ENCODE measurements at places on chromosomes 4 and X.

- DNase-seq, result no peak
Measured at GRCh38 chr4:25503779-25504178, 126.7 kb downstream of the ANAPC4 start.

DNA sequence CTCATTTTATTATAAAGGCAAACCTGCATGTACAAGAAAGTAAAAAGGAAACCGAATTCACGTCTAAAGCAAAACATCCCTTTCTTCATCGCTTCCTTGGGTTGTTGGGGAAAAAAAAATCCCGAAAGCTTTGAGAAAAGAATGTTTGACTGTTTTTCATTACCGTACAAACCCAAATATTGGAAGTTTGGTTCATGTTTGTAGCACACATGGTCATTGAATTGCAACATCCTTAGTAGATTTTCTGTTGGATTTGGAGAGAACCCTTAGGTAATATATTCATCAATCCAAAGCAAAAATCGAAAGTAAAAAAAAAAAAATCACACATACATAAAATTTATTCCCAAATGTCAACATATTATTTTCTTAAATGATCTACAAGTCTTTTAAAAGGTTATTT, 420.3 kb downstream of the MAPK10 start:
- no peak for DNase-seq

GRCh38 chr4:28481565-28481964, 1620.9 kb downstream of the STIM2 start:
- DNase-seq, result no peak

DNA sequence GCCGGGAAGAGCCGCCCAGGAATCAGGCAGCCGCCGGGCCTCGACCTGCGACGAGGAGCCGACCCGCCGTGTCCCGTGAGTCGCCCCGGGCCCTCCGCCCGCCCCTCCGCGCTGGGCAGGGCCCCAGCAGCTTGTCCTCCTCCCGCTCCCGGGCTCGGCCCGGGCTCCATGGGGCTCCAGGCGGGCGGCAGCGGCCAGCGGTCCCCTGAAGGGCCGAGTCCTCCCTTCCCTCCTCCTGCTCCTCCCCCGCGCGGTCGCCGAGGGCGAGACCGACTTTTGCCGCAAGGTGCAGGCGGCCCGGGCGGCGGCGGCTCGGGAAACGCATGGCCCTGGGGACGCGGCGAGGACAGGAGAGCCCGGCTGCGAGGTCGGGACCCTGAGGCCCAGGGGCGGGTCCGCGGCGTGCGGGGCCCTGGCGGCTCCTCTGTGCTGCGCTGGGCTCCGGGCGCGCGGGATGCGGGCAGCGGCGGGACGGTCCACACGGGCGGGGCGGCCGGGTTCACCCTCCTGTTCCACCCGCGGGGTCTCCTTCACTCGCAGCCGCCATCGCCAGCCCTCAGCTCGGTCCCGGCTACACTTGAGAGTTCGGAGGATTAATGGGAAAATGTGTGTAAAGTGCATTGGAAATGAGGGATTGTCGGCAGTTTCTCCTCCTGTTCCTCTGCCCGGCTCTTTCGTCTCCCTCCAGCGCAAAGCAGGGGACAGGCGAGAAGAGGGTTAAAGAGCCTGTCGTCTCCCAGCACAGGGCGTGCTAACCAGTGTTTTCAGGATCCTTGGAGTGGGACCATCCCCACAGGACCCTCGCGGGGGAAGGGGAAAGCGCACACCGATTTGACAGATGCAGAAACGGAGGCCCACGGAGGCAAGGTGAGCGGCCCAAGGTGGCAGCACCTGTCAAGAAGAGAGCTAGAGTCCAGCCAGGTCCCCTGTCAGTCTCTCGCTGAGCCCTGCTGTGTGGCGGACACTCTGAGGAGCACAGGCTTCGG, 16.6 kb upstream of the ZNF718 start:
- no peak for DNase-seq

- no peak for DNase-seq
Measured at GRCh38 chr4:108203377-108203776, 34.6 kb upstream of the LEF1 start.

- DNase-seq, result no peak
Measured at GRCh38 chr4:185307136-185307950, 88.4 kb downstream of the LRP2BP start.

DNA sequence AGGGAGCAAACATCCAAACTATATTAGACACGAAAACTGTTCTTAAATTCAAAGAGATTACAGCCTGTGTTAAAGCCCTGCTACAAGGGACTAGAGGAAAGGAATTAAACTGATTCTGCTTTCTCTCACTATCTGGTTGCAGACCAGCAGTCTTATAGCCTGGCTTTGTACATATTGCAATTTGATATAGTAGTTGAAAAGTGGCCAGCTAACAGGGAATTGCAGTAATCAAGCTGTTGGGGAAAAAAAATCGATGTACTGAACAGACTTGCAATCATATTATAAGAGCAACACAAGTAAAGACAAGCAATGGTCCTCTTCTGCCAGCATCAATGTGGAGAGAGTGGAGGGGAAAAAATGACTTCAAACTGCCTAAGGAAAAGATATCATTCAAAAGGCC, 364.4 kb upstream of the EPHA5 start:
- no peak for DNase-seq

DNA sequence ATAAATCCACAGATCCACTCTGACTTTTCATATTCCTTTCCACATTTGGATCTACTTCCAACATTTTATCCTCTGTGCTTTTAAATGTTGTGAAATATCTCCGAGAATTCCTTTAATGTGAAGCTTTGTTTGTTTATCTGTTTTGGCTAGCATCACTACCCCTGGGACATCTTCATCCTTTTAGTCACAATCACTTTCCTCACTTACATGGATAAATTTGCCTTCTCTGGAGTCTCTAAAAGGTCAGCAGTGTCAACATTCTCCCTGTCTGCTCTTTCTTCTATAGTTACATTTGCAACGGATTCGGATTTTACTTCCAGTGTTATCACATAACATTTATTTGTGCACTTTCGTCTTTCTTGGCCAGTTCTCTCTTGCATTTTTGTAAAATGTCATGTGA, 34.2 kb upstream of the LRAT start:
- no peak for DNase-seq

- no peak for DNase-seq
Measured at GRCh38 chrX:146141221-146141620, 323.6 kb downstream of the SLITRK2 start.

GRCh38 chr4:16082426-16083240, 1.2 kb downstream of the PROM1 start:
- no peak for DNase-seq

All from activated T-cell treated with anti-CD3 and anti-CD28 coated beads for 24 hours (primary cell).